Motor neuron (in vitro differentiated cells): ENCODE measurements at places on chromosomes 7 and 10. TPM values are rescaled to one million over a fixed set of nuclear protein-coding genes. Genes with fewer than 3 reads are reported as not detected.

- peak; percentile 74 for ATAC-seq
Observed at GRCh38 chr7:55483046-55483445, 89.3 kb downstream of the VOPP1 start.

Gene GRID1
- 0.19 and 0.28 TPM in 2 replicates for total RNA-seq

- no peak for ATAC-seq
Observed at GRCh38 chr7:132782777-132783640, 206.7 kb upstream of the PLXNA4 start.

Gene TRPV5
- not detected in 2 replicates for total RNA-seq

DNA sequence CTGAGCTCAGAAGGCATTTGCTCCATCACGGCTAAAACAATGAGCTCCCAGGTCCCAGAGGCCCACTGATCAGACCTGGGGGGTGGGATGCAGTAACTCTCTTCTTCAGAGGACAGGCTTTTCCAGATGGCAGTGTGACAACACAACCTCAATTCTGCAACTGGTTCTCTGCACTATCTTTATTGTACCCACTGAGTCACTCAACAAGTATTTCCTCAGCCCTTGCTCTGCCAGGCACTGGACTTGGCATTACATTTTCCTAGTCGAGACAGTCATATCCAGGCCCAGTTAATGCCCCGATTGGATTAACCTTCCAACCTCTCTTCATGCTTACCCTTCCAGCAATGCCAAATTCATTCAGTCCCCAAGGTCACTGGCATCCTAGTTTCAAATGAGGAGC lies 72.6 kb downstream of the JAZF1 start:
- ATAC-seq: no peak

DNA sequence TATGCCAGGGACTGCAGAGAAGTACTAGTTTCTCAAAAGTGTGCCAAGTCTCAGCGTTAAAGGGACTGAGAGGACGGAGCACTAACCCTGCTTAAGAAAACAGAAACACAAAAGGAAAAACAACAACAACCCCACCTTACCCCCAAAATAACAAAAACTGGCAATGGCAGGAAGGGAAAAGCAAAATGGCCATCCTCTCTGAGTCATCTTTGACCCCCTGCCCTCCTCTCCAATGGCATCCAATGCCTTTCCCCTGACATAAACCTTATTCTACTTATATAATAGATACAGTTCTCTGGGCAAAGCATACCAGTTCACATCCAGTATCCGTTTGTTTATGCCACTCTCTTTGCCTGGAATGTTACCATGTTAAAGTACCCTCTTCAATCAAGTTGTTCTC lies 1.6 kb downstream of the POLR1F start:
- no peak for ATAC-seq

Gene ITGA8
- 17.9 and 18.7 TPM in 2 replicates for total RNA-seq

GRCh38 chr7:15498465-15498864 lies 63.4 kb downstream of the AGMO start:
- ATAC-seq: no peak

Gene NACAD
- 12.0 and 15.8 TPM in 2 replicates for total RNA-seq

DNA sequence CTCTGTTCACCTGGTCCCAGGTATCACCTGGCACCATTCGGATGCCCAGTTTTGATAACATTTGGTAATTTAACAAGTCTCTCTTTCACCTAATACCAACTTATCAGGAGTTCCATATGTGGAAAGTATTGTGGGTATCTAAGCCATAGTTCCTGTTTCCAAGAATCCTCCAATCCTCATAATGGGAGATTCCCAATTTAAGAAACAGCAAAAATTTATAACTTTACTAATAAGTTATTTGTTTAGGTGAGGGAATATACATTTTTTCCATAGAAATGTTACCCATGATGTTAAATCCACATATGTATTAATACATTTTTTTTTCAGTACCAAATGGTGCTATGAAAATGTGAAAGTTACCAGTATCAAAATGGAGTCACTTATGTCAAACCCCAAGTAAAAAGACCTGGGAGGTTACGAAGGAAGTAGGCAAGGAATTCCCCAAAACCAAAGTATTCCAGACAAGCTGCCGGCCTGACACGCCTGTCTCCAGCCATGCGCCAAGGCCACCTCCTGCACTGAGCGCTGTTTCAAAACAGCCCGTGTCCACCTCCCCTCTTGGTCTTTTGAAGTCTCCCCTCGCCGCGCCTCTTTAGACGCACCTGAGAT lies 44.8 kb downstream of the PRKCQ start:
- no peak for ATAC-seq

Gene AKR1C2
- total RNA-seq: 43.4 and 44.3 TPM in 2 replicates

Gene CLIP2
- total RNA-seq: 34.7 and 41.0 TPM in 2 replicates

Gene CLEC2L
- not detected in 2 replicates for total RNA-seq
